ENCODE measurements at places on chromosomes 4 and X. TPM values are rescaled to one million over a fixed set of nuclear protein-coding genes. Genes with fewer than 3 reads are reported as not detected.

Gene MAGEB17
- not detected for total RNA-seq

Gene ZMAT1
- total RNA-seq = not detected

Gene STATH
- not detected for total RNA-seq

Gene FANCB
- 7.1 TPM for total RNA-seq

Gene MAB21L2
- not detected for total RNA-seq
